ENCODE measurements at places on chromosomes 1 and 21.

GRCh38 chr1:245512980-245513578, 358.3 kb downstream of the KIF26B start:
- DNase-seq, result no peak

DNA sequence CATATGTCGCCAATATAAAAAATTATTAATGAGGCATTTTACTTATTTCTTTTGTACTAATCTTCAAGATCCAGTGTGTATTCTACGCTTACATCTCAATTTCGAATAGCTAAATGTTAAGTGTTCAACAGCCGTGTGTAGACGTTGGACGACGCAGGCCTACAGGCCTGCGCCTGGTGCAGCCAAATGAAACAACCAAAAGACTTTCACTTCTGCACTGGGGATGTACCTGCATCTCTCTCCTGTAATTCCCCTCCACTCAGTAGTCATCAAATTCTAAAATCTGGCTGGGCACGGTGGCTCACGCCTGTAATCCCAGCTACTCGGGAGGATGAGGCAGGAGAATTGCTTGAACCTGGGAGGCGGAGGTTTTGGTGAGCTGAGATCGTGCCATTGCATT, 76.8 kb upstream of the HNRNPU start:
- no peak for DNase-seq

DNA sequence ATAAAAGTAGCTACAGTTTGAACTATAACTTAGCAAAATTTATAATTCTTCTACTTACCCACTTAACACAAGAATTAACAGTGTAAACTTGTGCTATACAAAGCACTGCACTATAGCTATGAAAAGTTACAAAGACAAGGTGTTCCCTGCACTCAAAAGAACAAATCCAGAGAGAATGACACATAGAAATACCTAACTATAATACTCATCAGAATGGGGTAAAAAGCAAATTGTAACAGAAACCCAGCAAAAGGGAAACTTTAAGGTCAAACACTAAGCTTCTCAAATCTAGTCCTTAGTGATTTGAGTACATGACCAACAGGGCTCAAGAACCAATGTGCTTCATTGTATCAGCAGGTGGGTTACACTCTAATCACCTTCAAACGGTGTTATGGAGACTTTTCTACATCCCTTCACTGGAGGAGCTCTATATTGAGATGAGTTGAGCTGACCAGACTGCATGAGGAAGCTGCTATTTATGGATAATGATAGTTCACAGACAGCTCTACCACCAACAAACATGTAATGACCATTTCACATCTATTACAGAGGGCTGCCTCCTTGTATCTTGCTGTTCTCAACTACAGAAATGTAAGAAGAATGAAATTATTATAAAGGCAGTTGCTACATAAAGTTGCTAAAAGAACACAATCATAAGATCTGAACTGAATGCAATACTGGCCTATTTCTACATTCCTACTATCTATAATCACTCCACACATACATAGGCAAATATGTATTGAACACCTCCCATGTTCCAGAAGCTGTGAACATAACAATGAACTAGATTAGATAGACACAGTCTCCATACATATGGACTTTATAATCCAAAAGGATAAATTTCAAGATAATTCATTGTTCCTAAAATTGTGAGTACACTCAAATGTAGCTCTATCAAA, 47.6 kb downstream of the PIK3R3 start:
- no peak for DNase-seq

DNA sequence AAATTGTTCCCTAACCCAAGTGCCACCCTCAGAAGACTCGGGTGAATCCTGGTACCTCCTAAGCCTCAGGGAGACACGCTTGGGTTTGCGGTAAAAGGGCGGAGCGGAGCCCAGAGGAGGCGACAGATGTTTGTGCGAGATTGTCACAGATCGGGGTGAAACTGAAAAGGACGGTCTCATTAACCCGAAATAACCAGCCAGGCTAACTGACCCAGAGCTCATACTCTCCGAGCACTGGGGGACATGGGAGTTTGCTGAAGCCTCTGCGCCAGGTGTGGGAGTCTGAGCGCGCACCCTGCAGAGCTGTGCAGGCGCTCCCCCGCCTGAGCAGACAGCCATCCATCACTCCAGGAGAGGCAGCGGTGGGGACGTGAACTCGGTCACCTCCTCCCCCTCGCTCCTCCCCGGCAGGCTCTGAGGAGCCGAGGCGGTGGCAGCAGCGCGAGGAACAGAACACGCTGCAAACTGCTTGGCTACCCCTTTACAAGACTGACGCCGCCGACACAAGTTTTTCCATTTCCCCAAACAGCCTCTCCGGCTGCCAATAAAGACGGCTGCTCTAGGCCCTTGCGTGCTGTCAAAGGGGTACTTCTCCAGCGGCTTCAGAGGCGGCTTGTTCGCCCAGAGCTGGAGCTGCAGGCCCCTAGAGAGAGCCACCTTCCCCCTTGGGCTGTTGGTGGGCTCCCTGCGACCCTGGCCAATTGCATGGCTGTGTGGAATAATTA, 43.5 kb downstream of the RRAGC start:
- DNase-seq, result no peak

DNA sequence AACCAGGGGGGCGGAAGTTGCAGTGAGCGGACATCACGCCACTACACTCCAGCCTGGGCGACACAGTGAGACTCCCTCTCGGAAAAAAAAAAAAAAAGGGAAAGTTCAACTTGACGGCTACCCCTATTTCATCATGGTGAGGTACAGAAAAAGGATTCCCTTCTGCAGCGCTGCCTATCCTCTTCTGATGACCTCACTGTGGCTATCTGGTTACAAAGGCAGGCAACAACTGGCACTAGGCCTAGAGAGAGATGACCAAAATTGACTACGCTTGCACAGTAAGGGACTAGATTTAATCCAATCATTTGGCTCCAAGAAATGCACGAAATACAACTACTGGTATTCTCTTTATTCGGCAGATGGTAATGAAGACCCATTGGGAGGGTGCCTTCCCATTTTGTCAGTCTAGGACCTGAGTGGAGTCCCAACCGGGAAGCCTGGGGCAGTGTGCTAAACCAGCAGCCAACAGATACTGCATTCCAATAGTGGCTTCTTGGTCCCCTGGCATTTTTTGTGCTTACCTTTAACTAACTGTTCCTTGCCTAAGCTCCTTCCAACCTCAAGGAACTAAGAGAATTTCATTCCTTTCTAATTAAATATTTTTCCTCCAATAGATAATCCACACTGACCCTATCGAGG, 36.6 kb downstream of the ITPKB start:
- no peak for DNase-seq

GRCh38 chr21:32096411-32096810, 182.4 kb downstream of the MIS18A start:
- no peak for DNase-seq

DNA sequence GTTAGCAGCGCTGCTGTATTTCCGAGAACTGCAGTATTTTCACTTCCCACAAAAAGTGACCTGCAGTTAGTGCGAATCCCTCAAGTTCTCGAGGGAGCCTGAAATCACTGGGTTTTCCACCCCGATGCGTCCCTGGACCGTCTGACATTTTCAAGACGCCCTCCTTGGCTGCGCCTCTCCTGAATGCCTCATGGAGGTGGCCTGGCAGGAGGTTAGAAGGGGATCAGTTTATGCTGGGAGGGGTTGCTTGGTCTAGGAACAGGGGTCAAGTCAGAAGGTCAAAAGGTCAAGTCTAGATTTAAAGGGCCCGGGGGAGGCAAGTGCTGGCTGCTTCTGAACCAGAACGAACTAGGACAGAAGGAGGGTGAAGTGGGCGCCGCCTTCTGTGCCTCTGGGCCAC, 176.8 kb downstream of the PRDM16 start:
- DNase-seq, result no peak

DNA sequence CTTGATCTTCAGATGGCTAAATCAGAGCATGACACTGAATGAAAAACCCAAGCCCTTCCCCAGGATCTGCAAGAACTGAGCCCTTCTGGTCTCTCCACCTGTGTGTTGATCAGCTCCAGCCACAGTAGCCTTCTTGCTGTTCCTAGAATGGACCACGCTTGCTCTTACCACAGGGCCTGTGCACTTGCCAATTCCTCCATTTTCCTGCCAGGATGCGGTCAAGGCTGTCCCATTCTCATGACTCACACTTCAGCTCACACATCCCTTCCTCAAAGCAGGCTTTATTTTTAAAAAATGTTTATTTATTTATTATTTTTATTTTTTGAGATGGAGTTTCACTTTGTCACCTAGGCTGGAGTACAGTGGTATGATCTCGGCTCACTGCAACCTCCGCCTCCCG, 43.6 kb upstream of the GRHL3 start:
- DNase-seq, result no peak

- no peak for DNase-seq
These were observed 91.9 kb downstream of the RAVER2 start for GRCh38 chr1:64836802-64837201.

DNA sequence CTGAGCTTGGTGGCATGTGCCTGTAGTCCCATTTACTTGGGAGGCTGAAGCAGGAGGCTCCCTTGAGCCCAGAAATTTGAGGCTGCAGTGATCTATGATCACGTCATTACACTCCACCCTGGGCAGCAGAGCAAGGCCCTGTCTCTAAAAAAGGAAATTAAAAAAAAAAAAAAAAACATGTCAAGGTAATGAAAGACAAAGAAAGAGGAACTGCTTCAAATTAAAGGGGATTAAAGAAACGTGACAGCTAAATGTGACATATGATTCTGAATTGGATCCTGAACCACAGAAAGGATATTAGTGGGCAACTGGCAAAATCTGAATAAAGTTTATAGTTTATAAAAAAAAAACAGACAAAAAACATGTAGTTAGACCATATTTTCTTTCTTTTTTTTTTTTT, 3.8 kb upstream of the C2CD4D start:
- DNase-seq, result no peak

- DNase-seq, result no peak
These were observed 30.5 kb upstream of the FGGY start for GRCh38 chr1:59266180-59266926.

- DNase-seq, result no peak
These were observed 28.1 kb downstream of the RXRG start for GRCh38 chr1:165416876-165417275.

- no peak for DNase-seq
These were observed 1.2 kb upstream of the LRRC52 start for GRCh38 chr1:165542647-165543046.

DNA sequence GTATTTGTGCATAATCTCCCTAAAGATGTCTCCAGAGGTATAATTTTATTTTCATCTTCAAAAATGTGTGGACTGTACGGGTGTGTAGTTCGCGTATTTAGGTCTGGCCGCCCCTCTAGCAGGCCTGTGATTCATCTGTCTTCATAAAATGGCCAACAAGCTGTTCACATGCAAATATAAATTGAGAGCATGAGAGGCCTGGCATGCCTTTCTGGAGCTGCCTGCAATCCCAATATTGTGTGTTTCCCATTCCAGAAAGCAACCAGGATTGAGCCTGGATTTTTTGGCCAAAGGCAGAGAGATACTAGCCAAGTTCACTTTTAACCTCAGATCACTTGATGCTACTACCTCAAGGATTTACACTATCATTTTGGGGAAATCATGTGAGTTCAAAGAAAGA, 197.2 kb downstream of the NFIA start:
- DNase-seq, result no peak

GRCh38 chr1:89753761-89754160, 67.1 kb upstream of the LRRC8D start:
- DNase-seq, result no peak

GRCh38 chr1:30085811-30086770, 637.3 kb downstream of the MATN1 start:
- no peak for DNase-seq

GRCh38 chr1:117600966-117601365, 4.9 kb upstream of the TENT5C start:
- DNase-seq, result no peak

GRCh38 chr1:41672173-41672572, 187.7 kb upstream of the EDN2 start:
- DNase-seq, result no peak

DNA sequence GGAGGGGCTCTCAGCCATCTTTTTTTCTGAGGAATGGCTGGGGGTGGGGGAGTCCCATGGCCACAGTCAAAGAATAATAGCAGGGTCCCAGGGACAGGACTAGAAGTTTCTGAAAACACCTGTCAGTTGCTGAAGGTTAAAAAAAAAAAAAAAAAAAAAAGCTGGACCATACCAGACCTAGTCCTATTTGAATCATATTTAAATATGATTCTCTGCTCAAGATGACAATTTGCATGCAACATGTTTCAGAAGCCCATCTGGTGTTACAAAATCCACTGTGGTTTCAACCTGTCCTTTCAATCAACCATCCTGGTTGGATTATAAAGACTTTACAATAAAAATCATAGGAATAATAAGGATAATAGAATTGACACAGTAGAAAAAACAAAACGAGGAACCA, 153.7 kb downstream of the TENT5C start:
- no peak for DNase-seq

DNA sequence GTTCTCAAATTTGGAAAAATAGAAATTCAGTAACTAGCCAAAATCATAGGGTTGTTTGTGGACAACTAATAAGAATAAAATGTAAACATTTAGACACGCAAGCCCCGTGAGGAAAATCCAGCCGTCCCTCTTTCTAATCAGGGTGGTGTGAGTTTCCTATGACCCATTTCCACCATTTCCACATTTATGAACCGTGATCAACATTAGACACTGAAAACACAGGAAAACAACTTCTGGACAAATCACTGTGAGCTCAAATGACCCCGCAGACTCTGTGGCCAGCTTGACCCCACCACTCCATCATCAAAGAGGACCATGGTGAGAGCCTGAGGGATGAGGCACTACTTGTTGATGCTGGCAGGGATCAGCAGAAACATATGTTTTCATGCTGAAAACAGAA, 101.0 kb downstream of the SIM2 start:
- DNase-seq, result no peak

- DNase-seq, result no peak
These were observed 149.9 kb downstream of the OLFM3 start for GRCh38 chr1:101846820-101847219.

DNA sequence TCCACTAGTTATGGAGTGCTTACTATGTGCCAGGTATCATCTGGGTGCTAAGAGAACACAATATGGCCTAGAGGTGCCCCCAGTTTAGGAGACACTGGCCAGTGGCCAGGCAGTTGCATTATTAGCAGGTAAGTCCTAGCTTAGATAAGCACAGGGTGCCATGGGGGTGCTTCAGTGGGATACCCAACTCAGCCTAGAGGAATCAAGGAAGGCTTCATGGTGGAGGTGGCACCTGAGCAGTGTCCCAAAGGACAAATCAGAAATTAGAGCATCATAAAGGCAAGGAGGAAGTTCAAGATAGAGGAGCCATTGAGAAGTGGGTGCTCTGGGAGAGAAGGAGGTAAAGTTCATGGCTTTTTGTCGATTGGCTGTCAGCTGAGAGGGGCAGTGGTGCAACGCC, 31.9 kb upstream of the PKP1 start:
- no peak for DNase-seq

DNA sequence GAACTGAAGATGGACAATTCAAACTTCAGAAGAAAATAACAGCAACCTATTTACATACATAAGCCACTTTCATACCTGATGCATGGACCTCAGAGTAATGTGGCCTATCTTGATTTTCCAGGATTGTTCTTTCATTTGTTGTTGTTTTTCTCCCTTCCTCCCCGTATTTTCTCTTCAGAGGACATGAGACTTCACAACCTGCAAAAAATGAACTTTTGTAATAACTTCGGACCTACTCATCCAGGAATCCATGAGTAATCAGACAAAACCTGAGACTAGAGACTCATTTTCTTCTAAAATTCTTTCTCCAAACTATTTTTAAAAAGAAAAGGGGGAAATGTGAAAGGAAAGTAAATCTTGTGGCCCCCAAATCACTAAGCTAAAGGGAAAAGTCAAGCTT, 17.6 kb upstream of the PLA2G5 start:
- DNase-seq, result no peak
